ENCODE measurements at places on chromosomes 5 and 9. TPM values are rescaled to one million over a fixed set of nuclear protein-coding genes. Genes with fewer than 3 reads are reported as not detected.

- no peak for DNase-seq
Observed at GRCh38 chr9:109307380-109308240, 13.2 kb downstream of the EPB41L4B start.

LCN15 gene
- total RNA-seq, result 0.32 TPM

DNA sequence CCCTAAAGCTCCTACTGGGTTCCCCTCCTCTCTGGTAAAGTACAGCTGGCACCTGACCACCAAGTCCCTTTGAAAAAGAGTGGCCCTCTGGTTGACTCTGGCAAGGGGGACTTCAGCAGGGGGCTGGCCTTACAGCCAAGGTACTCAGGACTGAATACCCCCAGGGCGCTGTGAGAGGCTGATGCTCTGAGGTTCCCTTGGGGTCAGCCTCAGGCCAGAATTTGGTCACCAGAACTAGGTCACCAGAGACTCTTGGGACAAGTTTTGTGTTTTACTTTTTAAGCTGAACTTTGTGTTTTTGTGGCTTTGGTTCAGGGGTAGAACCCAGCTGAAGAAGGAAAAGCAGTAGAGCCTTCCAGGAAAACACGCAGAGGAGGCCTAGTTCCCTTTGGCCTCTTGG, 23.3 kb upstream of the SMU1 start:
- DNase-seq, result no peak

- no peak for DNase-seq
Observed at GRCh38 chr5:124669300-124669648, 77.2 kb downstream of the ZNF608 start.

DNA sequence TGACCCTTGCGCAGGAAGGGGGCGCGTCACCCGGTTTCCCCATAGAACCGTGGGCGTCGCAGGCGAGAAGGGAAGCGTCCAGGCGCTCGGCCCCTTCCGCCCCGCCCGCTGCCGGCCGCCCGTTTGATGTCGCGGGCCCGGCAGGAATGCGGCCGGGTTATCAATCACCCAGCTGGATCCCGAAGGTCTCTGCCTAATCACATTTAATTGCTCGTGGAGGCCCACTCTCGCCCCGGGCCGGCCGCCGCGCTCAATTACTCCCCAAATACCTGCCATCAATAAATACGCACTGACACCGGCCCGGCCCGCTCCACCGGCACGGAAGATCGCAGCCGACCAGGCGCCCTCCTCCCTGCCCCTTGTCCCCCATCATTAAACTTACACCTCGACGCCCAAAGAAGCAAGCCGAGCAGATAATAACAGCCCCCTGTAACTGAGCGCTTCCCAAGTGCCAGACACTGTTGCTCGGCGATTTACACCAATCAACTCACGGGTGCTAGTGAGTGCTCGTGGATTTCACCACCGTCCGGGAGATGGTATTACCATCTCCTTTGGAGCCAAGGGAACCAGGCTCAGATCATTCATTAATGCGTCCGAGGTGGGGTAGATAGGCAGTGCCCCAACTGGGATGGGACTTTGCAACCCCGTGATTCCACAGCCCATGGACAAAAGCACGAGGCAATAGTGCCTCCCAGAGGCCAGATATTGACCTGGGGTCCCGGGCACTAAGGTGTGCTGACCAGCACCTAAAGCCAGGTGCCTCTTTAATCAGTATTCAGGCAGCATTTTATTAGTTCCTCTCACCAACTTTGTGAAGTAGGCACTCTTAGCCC, 11.3 kb downstream of the MSX2 start:
- DNase-seq, result no peak

DNA sequence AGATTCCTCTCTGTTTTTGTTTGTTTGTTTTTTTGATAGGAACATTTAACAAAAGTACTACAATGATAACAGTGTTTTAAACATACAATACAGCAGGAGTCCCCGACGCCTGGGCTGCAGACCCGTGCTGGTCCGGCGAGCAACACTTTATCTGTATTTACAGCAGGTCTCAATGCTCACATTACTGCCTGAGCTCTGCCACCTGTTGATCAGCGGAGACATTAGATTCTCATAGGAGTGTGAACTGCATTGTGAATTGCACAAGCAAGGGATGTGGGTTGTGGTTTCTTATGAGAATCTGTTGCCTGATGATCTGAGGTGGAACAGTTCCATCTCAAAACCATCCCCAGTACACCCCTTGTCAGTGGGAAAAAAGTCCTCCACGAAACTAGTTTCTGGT, 1068.5 kb upstream of the CDH10 start:
- DNase-seq, result no peak

- no peak for DNase-seq
Observed at GRCh38 chr5:8756498-8757084, 789.3 kb downstream of the SEMA5A start.

GRCh38 chr5:144487207-144487606, 316.5 kb downstream of the KCTD16 start:
- no peak for DNase-seq

PLEKHG4B gene
- total RNA-seq, result not detected

GRCh38 chr9:131422241-131422792, 28.4 kb downstream of the PRRC2B start:
- DNase-seq, result no peak

SPATA31E1 gene
- total RNA-seq, result not detected

IFNK gene
- not detected for total RNA-seq

DNA sequence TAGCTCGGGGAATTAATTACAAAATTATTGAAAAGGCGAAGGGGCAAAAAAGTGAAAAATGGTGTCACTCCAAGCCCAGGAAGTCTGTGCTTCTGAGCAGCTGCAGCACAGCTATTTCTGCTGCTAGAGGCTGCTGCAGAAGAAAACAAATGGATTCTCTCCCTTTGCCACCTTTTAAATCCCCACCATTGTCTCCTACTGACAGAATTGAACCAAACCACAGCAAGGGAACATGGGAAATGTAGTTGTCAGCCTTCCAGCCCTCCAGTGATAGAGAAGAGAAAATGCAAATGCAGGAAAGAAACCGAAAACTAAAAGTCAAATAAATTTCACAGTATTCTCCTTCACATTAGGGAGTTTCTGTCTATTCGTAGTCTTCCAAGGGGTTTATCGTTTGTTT, 33.4 kb upstream of the CDC42SE2 start:
- DNase-seq, result no peak

GRCh38 chr5:148509893-148510292, 126.1 kb downstream of the FBXO38 start:
- DNase-seq, result no peak

PCDHGA3 gene
- total RNA-seq, result 2.2 TPM

ARHGEF28 gene
- total RNA-seq, result 9.4 TPM

DNA sequence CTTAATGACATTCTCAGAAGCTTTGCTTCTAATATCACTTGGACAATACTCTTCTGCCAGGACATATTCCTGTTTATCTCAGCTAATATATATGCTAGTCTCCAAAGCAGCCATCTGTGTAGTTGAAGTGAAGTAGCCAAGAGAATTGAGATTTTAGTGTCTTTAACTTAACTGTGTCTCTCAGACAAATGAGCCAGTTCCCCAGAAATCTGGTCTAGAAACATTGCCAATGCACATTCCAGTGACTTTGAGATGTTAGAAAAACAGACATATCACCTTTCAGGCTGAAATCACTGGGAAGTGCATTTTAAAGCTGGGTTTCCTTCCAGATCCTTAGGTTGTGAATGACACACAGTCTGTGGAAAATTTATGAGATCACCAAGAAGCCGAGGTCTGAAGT, 114.6 kb downstream of the MTX3 start:
- DNase-seq, result no peak

- no peak for DNase-seq
Observed at GRCh38 chr5:159928122-159928909, 12.0 kb downstream of the ADRA1B start.
